ENCODE measurements at places on chromosomes 6 and 20. TPM values are rescaled to one million over a fixed set of nuclear protein-coding genes. Genes with fewer than 3 reads are reported as not detected.

The CSNK2A1 gene
- 203 TPM for total RNA-seq

The MAP3K5 gene
- total RNA-seq = 10.2 TPM

The ADGRF5 gene
- total RNA-seq = 39.9 TPM

The F13A1 gene
- 26.0 TPM for total RNA-seq

The KIF25 gene
- total RNA-seq = 0.82 TPM

The MYLK2 gene
- total RNA-seq = 55.9 TPM

The LY6G6D gene
- total RNA-seq = not detected

The MUC22 gene
- 0.21 TPM for total RNA-seq

The MAK gene
- total RNA-seq = 0.21 TPM

The SOX18 gene
- total RNA-seq = 17.6 TPM

The ENPP5 gene
- total RNA-seq = 9.6 TPM

The SLC17A1 gene
- total RNA-seq = not detected

DNA sequence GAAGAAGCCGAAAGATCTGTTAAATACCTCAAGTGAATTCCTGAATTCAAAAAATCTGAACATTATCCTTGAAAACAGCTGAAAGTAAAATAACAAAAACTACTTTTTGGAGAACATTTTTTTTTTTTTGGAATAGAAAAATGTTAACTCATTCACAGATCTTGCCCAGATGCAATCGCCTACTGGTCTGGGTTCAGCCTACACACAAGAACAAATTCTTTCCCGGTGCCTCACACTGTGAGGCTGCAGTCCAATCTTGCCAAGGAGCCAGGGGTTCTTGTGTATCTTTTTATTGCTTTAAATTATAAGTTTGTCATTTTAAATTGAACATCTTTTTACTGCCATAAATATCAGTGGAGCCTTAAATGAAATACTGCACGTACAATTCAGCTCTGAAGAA is 41.2 kb upstream of the TMEM200A start:
- no peak for DNase-seq

DNA sequence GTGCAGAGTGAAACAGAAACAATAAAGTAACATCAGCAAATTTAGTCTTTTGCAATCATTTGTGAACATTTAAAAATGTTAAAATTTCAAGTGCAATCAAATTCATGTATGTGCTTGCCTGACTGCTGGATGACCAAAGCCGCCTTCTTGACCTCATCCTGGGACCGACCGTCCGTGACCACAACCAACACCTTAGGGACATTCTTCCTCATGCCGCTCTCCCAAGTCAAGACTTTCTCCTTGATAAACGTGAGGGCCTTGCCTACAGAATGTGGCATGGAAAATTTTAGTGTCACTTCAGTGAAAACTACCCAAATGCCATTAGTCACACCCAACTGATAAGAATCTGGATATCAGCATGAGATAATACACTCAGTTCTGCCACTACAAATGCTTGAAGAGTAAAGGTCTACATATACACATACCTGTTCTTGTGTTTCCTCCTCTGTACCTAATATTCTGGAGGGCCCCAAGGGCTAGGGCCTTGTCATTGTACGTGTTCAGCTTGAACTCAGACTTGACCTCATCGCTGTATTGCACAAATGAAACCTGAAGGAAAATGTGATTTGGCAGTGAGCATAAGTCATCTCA is 86.8 kb downstream of the COL12A1 start:
- no peak for DNase-seq

DNA sequence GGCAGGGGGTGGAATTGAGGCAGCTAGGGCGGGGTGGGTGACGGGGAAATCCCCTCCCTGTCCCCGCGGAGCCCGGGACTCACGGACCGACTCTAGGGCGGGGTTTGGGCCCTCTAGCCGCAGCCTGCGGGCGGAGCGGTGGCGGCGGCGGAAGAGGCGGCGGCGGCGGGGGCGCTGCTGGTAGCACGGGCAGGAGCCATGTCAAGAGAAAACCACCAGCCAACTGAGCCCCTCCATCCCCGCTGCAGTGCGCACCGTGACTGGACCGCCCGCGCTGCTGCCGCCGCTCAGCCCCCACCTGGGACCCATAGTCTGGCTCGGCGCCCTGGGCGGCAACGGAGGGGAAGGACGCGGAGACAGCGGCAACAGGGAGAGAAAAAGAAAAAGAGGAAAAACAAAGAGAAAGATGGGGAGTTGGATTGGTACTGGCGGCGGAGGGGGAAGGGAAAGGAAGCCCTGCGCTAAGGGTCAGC is 1.2 kb upstream of the C6orf62 start:
- peak; percentile 75 for DNase-seq

- no peak for DNase-seq
These were observed 19.1 kb downstream of the GCNT2 start for GRCh38 chr6:10540073-10540746.

- DNase-seq = no peak
These were observed 105.7 kb upstream of the QKI start for GRCh38 chr6:163308629-163309440.

GRCh38 chr6:112909781-112910180 is 562.7 kb downstream of the RFPL4B start:
- no peak for DNase-seq

DNA sequence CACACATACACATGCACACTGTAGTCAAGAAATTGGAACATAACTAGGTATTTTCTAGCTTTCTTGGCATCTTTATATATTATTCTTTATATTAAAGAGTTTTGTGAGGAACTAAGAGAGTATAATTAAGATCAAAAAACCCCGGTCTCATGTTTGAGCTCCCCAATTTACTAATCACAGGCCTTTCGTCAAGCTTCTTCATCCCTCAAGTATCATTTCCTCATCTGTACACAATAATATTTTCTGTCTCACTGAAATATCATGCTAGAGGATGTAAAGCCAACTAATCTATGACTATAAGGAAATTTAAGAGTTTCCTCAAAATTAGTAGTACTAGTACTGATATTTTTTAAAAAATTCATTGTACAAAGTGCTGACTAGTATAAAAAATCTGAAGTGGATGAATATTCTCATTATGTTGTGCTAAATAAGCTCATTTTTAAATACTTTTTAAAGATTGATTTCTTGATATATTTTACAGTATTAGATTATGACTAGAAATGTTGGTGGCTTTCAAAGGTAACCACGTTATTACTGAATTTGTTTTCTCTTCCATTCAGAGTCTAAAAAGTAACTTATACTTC is 28.0 kb downstream of the PEX3 start:
- no peak for DNase-seq

DNA sequence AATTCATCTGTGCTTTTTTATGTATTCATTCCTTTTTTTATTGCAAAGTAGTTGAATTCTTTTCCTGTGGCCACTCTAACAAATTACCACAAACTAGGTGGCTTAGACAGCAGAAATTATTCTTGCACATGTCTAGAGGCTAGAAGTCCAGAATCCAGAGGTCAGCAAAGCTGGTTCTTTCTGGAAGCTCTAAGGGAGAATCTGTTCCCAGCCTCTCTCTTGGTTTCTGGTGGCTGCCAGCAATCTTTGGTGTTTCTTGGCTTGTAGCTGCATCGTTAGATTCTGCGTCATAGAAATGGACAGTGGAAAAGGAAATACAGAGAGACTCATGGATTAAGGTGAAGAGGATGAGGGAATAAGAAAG is 39.3 kb downstream of the GSTA2 start:
- DNase-seq = peak; percentile 10

- DNase-seq = no peak
These were observed 536.2 kb upstream of the NRSN1 start for GRCh38 chr6:23589811-23590210.

GRCh38 chr6:49541936-49542335 is 8.5 kb upstream of the C6orf141 start:
- no peak for DNase-seq

- DNase-seq = no peak
These were observed 10.0 kb downstream of the PACSIN1 start for GRCh38 chr6:34475767-34476328.

DNA sequence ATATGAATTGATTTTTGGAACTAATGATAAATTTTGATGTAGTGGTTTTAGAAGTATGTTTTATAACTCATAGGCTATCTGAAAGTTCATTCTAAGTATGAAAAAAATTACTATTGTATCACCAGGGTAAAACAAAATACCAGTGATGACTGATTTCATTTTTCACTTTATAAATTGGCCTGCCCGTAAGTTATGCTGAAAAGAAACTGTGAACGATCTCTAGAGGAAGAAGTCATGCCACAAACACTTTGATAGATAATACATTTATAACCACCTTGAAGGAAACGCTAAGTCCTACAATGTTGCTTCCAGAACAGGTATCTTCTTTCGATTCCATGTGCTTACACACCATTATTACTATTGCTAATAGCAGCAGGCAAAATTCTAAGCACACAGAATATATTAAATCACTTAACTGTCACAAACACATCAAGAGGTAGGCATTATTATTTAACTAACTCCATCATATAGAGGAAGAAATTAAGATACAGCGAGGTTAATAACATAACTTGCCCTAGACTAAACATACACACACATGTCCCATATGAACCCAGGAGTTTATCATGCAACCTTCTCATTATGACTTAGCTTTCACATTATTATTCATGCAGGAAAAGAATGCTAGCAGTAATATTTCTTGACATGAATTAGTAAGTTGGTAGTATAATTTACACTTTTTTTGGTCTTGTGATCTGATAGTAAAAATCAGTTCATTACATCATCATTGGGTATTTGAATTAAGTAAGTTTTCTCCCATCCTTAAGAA is 44.7 kb downstream of the RGS17 start:
- DNase-seq = no peak

DNA sequence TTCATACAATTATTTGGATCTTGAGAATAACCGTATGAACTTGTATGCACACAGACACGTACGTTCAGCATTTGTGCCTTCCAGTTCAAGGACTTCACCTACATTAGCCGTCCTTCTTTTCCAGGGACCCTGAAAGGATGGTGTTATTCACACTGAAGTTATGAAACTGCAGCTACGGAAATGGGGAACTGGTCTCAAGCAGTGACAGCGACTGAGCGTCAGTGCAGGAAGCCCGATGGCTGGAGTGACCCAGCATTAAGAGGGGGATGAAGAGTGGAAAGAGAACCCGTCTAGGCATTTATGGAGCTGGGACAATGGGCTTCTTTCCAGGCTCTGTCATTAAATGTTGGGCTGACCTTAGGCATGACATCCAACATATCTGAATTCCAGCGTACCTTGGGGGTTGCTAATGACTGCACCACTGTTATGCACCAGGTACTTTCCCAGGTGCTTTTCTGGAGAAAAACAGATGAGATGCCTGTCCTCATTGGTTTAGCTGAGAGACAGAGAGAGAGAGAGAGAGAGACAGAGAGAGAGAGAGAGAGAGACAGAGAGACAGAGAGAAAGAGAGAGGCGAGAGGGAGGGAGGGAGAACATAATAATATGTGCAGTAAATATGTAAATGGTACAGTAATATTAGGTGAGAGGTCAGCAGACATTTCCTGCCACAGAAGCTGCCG is 204.7 kb upstream of the EXOC2 start:
- DNase-seq = no peak

DNA sequence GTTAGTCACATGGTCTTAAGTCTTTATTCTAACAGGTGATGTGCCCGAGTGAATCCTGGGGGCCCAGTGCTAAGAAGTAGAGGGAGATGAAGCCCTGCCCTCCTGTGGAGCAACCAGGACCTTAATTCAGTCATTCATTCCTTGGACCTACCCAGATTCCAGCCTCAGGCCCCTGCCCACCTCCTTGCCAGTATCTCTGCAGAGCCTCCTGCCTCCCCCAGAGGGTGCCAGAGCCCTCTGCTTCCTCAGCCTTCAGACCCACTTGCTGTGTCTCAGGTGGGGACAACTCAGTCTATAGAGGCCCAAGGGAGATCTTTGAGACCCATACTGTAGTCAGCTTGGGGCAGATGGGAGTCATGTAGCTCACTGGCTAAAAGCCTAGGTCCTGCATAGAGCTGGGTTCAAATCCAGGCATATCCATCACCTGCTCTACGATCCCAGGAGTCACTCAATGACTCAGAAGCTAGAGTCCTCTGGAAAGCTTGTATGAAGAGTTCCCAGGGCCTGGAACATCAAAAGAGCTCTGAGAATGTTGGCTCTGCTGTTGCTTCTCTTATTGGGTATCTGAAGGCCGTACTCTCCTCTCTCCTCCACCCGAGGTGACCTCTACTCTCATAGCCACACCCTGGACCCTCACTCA is 3.9 kb upstream of the SIGLEC1 start:
- DNase-seq = peak; percentile 70

- peak; percentile 32 for DNase-seq
These were observed 3.3 kb downstream of the TCF21 start for GRCh38 chr6:133891927-133892812.

DNA sequence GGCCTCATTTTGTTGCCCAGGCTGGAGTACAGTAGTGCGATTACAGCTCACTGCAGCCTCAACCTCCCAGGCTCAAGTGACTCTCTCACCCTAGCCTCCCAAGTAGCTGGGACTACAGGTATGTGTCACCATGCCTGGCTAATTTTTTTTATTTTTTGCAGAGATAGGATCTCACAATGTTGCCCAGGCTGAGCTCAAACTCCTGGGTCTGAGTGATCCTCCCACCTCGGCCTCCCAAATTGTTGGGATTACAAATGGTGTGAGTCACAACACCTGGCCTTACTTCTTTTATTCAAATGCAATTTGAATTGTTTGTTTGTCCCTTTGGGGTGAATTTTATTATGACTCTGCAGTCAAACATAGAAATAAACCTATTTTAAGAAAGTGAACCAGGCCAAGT is 131.7 kb upstream of the SLC22A16 start:
- no peak for DNase-seq

DNA sequence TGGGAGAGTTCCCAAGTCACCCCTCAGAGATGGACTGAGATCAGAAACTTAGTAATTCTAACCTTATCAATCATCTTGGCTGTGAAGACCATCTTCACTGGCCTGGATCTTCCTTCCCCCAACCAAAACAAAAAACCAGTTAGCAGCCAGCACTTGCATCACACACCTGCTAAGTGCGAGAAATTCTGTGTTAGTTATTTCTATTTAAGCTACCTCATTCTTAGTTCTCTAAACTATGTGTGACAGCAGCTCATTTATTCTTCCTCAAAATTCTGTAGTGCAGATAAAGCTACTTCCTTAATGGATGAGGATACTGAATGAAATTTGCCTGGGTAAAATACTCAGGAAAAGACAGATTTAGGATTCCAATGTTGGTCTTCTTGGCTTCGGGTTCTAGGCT is 18.2 kb upstream of the TAGAP start:
- DNase-seq = no peak

DNA sequence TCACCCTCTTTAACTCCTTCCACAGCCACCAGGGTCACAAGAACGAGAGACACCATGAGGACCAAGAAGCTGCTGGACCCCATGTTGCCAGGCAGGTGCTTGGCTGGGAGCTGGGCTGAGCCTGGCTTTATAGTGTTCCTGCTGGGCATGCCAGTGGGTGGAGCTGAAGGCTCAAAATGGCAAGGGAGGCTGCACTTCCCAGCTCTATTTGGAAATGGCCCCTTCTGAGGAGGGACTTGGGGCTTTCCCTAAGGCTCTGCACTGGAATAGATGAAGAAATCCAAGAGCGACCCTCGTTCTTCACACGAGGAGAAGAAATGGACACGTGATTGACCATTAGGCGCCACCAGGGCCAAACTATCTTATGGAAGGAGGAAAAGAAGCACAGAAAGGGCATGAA is at the start of gene WFDC12:
TSS of gene WFDC12 (minus strand) at position 101 of the 400 bp plus-strand sequence. CDS start at position 83, 18 bp downstream.
- DNase-seq = no peak
